ENCODE measurements at places on chromosomes 2 and 18.

GRCh38 chr2:55114082-55114481, 63.8 kb upstream of the RTN4 start:
- no peak for DNase-seq

GRCh38 chr2:128318776-128319464, at the start of gene HS6ST1:
Gene HS6ST1, minus strand, starts transcription at chr2:128318868. Its CDS starts 305 bp downstream, at chr2:128318563.
- peak; percentile 80 for DNase-seq

DNA sequence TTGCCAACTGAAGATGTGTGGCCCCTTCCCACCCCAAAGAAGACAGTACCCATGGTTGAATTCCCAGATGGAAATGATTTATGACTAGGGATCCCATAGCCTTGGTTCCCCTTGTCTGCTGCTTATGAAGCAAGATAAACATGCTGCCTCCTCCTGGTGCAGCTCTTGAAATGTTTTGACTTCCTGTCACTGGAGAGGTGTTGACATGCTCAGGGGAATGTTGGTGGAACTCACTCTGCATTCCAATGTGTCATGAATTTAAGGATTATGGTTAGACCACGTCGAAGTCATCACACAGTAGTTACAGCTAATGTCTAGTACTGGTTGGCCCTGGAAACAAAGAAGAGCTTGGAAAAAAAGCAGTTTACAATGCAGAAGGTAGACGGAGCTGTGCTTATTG, 69.0 kb upstream of the FAM110C start:
- DNase-seq, result no peak

GRCh38 chr2:232515639-232516038, 4.5 kb upstream of the PRSS56 start:
- no peak for DNase-seq

GRCh38 chr2:229270551-229271410, at the start of gene PID1:
Gene PID1, minus strand, starts transcription at chr2:229271287. Its CDS starts 244 bp downstream, at chr2:229271043.
- DNase-seq, result no peak

DNA sequence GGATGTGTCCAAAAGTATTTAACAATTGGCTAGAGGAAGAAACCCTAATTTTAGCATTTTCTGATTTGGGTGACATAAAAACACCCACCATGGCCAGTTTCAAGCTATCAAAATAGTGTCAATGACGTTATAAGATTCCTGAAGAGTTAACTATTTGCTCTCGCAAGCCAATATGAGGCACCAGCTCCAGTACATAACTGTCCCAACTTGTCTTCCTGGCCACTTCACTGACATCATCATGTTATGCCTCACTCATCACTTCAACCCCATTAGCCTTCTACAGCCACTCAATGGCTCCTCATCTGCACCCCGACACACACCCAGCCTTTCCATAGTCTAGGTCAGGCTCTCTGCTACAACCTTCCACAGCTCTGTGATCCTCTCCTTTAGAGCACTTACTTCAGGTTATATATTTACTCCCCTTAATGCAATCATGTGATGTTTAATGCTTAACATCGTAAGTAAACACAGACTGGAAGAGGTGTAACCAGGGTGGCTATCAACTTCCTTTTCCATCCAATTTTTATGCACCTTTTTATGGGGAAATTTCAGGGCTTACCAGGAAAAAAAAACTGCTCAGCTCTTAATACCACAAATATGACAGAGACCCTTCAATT, 158.7 kb downstream of the VWC2L start:
- no peak for DNase-seq

GRCh38 chr18:2135309-2135708, 436.0 kb downstream of the METTL4 start:
- DNase-seq, result no peak

DNA sequence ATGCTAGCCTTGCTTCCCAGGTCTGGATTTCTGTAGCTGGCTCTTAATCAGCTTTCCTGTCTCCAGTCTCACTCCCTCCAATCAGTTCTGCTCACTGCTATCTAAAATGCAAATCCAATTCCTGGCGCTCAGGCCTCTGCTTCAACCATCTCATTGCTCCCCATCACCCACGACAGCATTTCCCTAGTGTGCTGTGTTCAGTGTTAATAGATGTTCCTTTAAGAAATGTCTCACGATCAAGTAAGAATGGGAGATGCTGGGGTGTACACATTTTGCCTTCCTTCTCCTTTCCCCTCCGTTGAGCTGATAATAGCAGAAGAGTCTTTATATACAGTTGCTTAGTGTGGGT, 1.6 kb upstream of the PUM2 start:
- no peak for DNase-seq

GRCh38 chr2:27073782-27074181, 2.3 kb upstream of the OST4 start:
- DNase-seq, result no peak

DNA sequence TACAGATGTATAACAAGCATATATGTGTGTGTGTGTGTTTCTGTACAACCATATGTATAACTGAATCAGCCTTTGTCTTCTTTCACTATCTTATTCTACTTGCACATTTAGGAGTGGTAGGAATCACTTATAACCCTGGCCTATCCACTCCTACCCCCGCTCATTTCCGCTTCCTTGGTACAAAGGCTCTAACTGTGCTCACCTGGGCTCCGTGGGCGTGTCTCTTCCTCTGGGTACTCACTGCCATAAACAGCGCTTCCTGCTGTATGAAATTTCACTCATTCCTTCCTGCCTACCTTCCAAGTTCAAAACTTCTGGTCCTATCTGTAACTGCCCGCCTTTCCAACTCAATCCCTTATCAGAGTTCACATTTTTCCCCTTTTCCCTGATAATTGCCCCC, 815.5 kb downstream of the EPHA4 start:
- DNase-seq, result no peak

DNA sequence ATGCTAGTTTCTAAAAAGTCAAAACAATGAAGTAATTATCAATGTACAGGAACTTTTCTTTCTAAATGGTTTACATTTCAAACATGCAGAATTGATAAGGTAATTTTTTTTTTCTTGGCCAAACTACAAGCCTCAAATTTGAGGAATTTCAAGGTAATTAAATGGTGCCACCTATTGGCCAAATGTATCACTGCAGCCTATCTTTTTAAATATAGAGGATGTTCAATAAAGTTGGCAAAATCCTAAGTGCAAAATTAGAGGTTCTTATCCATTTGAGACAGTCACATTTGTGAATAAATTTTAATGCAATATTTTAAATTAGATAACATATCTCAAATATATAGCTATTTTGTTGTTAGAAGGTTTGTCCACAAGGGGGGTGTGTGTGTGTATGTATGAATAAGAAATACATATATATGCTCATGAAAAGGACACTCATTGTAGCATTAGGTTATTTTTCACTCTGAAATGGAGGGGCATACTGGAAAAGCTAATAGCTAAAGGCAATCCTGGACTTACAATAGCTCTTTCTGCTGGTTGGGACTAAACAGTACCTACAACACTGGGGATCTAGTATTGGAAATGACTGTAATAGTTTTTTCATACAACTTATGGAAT, 26.2 kb downstream of the MMADHC start:
- no peak for DNase-seq

GRCh38 chr2:24317491-24317920, 42.8 kb downstream of the ITSN2 start:
- DNase-seq, result no peak

DNA sequence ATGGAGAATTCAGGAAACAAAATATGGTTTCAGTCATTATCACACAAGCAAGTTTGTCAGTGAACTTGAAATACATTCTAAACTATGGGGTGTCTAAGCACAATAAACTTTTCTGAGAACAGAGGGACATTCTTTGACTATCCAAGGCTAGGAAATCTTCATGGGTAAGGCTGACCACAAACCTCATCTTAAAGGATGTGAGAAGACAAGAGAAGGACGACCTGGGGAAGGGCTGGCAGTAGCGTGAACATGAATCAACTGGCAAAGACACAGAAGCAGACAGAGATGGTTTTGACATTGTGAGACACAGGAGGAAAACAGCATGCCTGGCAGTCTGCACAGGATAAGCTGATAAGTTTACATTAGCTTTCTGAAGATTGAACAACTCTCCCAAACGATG, 752.4 kb upstream of the SLC8A1 start:
- DNase-seq, result no peak

GRCh38 chr2:196737046-196737445, 62.4 kb downstream of the GTF3C3 start:
- DNase-seq, result no peak

DNA sequence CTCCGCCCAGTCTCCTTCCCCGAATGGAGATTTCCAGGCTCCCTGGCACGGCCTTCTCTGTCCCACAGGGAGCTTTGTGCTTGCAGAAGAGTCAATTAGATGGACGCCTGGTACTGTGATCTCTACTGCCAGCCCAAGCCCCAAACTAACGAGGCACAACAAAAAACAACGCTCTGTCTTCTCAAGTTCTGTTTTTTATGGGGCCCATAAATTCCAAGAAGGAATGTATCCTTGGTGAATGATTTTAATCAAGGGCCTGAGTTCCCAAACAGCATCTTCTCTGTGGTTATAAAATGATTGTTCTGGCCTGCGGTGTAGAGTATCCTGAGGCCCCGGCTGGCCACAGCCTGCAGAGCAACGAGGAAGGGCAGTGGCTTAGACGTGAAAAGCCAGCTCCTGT, 219.5 kb downstream of the CLIP4 start:
- DNase-seq, result no peak

DNA sequence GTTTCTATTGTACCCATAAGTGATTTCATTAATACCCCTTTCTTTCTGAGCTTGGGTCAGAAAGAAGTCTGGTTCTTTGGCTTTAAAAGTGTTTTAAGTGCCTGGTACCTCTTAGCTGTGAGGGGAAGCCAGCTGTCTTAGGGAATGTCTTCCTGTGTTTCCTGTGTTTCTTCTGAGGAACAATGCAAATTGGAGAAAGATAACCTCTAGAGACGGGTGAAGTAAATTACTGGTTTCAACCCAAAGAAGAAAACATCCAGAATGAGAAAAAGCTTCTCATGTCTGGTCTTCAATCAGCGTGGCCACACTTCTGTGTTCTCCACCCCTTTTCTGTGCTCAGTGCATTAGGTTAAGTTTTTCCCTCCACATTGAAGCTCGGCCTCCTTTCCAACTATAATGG, 10.2 kb upstream of the CHN1 start:
- no peak for DNase-seq

GRCh38 chr18:47260120-47260923, 8.9 kb upstream of the SKOR2 start:
- no peak for DNase-seq

GRCh38 chr18:45006934-45007333, 326.2 kb downstream of the SETBP1 start:
- DNase-seq, result no peak

DNA sequence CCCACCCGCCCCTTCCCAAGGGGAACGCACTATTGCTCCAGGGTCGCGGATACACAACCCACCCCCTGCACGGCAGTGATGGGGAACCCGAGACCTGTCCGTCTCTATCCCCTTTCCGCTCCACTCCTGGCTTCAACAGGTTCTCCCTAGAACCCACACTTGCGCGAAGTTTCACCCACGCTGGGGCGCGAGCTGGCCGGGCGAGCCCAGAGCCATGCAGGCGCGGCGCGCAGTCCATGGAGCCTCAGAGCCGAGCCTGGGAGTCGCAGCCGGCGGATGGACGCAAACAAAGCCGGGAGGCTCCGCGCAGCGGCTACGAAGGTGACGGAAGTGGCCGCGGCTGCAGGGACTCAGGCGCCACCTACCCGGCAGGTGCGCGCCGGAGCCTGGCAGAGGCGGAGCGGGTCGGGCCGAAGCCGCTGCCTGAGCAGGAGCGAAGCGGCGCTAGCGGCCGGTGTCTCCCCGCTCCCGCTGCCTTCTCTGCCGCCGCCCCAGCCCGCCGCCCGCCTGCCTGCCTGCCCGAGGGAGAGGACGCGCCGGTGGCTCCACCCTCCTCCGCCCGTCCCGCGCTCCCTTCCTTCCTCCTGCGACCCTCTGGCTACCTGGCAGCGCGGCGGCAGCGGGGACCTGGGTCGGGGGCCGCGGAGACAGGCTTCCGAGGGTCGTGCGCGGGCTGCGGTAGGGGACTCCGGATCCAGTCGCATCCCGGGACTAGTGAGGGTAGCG, 14.0 kb downstream of the ALPG start:
- no peak for DNase-seq

DNA sequence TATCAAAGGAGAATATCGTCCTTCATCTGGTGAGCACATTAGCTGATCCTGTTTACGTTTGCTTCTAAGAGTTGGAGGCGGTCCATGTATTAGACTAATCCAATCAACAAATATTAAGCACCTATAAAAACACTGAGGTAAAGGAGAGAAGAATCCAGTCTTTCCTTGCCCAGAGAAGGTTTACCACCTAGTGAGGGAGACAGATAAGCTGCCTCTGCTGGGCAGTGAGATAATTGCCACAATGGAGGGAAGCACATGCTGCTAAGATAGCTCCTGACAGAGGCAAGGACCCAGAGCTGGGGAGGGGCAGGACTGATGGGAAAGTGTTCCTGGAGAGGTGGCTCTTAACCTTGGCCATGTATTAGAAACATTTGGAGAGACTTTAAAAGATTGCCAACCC, 36.7 kb upstream of the ST8SIA5 start:
- no peak for DNase-seq

GRCh38 chr2:8578335-8579244, 103.3 kb upstream of the ID2 start:
- peak; percentile 5 for DNase-seq

DNA sequence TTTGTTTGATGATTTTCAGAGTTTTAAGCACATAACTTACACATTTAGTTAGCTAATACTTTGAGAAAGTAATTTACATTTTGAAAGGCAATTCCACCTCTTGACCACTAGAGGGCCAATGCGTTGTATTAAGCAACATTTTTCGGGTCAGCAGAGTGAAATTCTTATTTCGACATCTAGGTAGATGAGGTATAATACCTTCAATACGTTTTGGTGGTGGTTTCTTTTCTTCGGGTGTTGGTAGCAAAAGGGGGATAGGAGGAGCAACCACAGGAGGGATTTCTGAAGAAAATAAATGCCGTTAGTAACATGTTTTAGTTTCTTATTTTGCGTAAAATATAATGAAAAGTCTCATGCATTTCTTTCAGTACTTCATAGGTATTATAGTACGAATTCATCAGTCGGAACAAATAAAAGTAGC, 106.3 kb downstream of the TTN start:
- DNase-seq, result no peak

GRCh38 chr2:2719015-2719414, 387.9 kb upstream of the MYT1L start:
- DNase-seq, result no peak

GRCh38 chr2:138491495-138491862, 10.1 kb upstream of the SPOPL start:
- no peak for DNase-seq

DNA sequence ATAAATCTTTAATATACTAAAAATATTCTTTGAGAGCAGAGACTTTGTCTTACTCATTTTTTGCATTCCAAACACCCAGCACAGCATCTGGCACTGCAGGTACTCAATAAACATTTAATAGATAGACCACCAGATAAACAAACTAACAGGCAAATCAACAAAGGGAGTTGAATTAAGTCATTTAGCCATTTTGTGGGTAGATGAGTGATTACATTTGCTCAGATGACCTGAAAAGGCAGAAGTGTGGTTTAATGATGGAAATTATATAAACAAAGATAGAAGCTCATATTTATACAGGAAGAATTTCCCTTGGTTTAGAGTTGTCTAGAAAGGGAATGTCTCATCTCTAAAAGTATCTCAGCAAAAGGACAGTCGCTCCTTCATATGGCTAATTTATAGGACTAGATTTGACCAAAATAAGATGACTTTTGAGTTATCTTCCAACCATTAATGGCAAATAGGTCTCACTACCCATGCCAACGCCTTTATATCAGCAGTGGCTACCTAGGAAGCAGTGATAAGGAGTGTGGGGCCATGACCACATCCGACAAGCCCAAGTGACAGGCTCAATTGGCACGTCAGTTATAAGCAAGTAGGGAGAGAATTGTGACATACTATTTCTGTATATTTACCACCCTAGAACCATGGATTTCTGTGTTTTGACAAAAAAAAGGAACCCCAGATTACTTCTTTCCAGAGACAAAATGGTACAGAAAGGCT, 173.5 kb downstream of the ATAD2B start:
- no peak for DNase-seq

- DNase-seq, result no peak
Observed at GRCh38 chr2:238720232-238720672, 127.6 kb upstream of the TWIST2 start.
